ENCODE measurements at places on chromosomes 7 and 10.

- DNase-seq = no peak
Observed at GRCh38 chr10:9230625-9231024, 1176.1 kb downstream of the GATA3 start.

GRCh38 chr10:124640538-124641231, 103.5 kb downstream of the FAM53B start:
- DNase-seq = peak; percentile 87

- DNase-seq = no peak
Observed at GRCh38 chr10:31278279-31278941, 40.6 kb upstream of the ZEB1 start.

DNA sequence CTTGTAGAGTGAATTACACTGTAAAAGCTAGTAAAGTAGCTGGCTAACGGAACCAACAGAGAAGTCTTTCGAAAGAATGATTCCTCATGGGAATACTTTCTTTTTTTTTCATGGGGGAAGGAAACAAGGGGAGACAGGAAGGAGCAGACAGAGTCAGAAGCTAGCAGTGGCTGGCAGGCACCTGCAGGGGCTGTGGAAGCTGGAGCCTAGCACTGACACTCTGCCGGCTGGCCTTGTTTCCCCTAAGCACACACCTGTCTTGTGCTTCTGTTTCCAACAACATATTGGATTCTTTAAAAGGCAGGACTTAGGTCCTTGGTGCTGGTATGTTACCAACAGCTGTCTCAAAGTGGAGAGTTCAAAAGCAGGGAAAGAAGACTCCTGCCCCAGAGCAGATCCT, 24.7 kb downstream of the NOD1 start:
- no peak for DNase-seq

DNA sequence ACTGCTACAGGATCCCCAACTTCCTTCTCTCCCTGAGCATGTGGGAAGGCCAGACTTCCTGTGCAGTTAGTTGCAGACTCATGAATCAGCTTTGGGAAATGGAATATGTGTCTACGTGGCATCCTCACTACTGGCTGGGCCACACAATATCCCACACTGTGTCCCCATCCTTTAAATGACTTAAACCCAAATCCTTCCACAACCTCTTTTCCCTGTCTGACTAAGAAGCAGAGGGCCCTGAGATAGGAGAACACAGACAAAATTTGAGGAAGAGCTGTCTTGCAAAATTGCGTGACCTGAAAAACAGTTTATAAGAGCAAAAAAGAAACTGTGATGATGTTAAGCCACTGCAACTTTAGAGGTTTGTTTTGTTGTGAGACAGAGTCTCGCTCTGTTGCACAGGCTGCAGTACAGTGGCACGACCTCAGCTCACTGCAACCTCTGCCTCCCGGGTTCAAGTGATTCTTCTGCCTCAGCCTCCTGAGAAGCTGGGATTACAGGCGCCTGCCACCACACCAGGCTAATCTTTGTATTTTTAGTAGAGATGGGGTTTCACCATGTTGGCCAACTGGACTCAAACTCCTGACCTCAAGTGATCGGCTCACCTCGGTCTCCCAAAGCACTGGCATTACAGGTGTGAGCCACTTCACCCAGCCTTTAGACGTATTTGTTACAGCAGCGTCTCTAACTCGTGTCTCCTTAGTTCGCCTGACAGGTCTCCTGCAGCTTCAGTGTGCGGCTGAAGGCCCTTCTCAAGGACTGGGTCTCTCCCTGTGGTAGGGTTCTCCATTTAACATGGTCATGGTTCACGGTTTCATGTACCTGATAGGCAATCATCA, 46.9 kb upstream of the SFMBT2 start:
- no peak for DNase-seq

DNA sequence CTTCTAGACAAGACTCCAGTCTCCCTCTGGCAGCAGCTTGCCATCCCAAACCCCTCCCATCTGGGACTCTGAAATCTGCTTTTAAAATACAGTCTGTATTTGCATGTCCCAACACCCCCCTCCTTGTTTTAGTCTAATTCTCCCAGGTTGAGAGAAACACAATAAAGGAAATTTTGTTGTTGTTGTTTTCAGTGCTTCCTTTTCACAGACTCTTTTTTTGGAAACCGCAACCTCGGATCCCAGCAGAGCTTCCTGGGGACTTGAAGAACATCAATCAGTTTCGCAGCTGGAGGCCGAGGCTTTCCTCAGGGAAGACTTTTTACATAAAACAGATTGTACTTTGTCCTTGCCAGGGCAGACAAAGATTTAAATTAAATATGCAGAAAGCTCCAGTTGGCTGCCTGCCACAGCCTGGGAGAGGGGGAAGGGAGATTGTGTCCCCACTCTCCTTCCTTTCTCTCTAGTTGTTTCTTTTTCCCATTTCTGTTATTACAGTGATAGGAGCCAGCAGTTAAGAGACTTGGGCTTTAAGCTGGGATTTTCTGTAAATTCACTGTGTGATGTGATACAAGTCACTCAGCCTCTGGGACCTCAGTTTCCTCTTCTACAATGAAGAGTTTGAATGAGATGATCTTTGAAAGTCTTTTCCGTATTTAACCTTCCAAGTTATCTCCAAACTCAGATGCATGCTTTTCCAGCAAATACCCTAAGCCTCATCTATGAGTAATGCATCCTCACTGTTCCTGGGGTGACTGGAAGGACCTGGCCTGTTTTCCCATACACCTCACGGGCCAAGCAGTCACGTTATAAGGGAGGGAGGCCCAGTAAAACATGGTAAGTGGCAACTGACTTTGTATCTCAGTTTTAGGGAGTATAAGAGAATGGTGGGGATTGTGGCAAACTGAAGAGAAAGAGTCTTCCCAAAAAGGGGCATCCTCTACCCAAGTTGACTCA, 192.3 kb downstream of the REEP3 start:
- DNase-seq = no peak

- DNase-seq = peak; percentile 96
Observed at GRCh38 chr10:944034-944831, 12.7 kb upstream of the LARP4B start.

DNA sequence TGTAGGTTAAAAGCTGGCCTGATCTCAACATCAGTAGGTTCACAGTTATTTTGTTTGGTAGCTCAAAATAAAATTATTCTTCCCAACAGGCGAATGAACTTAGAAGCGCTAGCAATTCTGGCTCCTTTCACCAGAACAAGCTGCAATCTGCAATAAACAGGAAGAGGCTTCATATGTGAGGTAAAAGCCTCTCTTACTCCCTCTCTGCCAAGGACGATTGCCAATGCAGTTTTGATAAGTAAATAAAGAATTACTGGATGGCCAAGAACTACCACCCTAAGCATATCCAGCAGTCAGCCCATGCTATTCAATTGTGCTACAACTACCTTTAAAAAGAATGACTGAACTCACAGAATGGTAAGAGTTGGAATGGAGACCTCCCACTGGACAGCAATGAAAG, 150.0 kb upstream of the LAMB4 start:
- no peak for DNase-seq

DNA sequence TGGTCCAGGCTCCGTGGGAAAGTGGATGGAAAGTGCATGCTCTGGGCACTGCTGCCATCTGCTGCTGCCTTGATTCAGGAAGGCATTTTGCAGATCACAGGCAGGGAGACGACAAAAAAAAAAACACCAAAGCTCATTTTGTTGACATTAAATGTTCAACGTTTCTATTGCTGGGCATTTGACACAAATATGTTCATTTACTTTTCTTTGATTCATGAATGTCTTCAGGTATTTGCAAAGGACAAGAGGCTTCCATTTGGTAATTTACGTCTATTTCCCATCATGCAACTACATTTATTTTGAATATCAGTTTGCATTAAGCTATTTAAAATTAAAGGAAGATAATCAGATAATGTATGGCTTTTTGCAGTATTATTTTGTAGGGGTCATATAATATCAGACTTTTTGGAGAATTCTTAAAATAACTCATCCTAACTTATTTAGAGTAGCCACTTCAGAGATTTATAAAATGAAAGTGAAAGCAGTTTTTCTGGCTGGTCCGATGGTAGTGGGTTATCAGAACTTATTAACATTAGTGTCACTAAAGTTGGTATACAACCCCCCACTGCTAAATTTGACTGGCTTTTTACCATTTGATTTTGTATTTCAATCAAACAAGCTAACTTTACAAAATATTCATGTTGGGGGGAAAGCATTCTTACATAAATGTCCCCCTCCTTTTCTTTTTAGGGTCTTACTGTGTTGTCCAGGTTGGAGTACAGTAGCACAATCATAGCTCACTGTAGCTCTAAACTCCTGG, 65.3 kb downstream of the PDIA4 start:
- DNase-seq = no peak

GRCh38 chr7:141452911-141453310, 98.3 kb upstream of the AGK start:
- DNase-seq = no peak

Data from bone marrow (tissue), 2 donors.